ENCODE measurements at places on chromosomes 3 and 15. TPM values are rescaled to one million over a fixed set of nuclear protein-coding genes. Genes with fewer than 3 reads are reported as not detected.

DNA sequence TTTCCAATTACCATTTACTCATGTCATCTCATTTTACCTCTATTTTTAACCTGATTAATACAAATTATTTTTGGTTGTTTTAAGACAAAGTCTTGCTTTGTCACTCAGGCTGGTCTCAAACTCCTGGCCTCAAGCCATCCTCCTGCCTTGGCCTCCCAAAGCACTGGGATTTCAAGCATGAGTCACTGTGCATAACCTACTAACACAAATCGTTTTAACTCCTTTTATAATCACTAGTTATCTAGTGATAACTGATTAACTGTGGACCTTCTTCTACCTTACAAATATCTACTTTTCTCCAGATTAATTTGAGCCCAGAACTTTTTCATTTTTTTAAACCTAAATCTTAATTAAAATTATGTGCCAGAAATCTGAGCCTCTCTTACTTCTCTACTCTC lies 4.6 kb downstream of the ATP13A3 start:
- no peak overlapping the region for H3K4me3 ChIP-seq
- no peaks in the 10 kb centered on the region for H3K27me3 ChIP-seq
- DNase-seq = no peak
- no peaks in the 10 kb centered on the region for H3K36me3 ChIP-seq
- no peak overlapping the region for H3K27ac ChIP-seq
- H3K4me1 ChIP-seq = peaks cover 20% of the 10 kb centered on the region

Gene ILDR1
- total RNA-seq = not detected

DNA sequence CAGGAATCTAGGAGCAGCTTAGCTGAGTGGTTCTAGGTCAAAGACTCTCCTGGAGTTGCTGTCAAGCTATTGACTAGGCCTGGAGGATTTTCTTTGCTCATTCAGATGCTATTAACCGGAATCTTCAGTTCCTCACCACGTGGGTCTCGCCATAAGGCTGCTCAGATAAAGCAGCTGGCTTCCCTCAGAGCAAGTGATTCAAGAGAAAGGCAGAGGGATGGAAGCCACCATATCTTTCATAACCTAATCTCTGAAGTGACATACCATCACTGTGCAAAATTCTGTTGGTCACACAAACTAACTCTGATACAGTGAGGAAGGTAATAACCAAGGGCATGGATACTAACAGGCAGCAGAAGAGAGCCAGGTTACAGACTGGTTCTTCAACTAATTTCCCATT lies 72.7 kb upstream of the FLNB start:
- H3K27ac ChIP-seq = no peak overlapping the region
- no peak for DNase-seq
- H3K27me3 ChIP-seq = no peaks in the 10 kb centered on the region
- H3K4me3 ChIP-seq = no peak overlapping the region

GRCh38 chr3:10693457-10693856 lies 122.6 kb upstream of the SLC6A11 start:
- no peaks in the 10 kb centered on the region for H3K27me3 ChIP-seq
- H3K27ac ChIP-seq = no peak overlapping the region
- no peak for DNase-seq
- H3K4me3 ChIP-seq = no peak overlapping the region
- H3K36me3 ChIP-seq = no peaks in the 10 kb centered on the region
- H3K4me1 ChIP-seq = no peaks in the 10 kb centered on the region

GRCh38 chr15:48560321-48561051 lies 85.0 kb downstream of the FBN1 start:
- H3K36me3 ChIP-seq = no peaks in the 10 kb centered on the region
- no peak for DNase-seq
- H3K27ac ChIP-seq = peak overlapping the region; percentile 70
- H3K4me1 ChIP-seq = no peaks in the 10 kb centered on the region
- no peaks in the 10 kb centered on the region for H3K27me3 ChIP-seq

DNA sequence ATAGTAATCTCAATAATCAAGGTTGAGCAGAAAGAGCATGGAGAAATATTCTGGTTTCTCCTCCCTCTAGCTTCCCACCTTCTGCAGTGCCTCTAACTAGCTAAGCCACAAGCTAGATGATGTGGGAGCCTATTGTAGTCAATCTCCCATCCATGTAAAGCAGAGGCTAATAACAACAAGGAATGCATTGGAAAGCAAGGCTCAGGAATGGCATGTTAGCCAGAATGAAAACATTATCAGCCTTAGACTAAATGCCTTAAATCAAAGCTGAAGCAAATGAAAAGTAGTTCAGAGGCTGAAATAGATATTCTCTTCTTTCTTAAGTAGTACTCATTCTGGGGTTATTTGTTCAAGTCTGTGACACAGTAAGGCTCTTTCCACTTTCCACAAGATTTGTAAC lies 350.3 kb upstream of the DPPA4 start:
- H3K4me1 ChIP-seq = peaks cover 7% of the 10 kb centered on the region
- no peak for DNase-seq
- no peaks in the 10 kb centered on the region for H3K36me3 ChIP-seq
- no peaks in the 10 kb centered on the region for H3K27me3 ChIP-seq

GRCh38 chr3:70832089-70832833 lies 519.8 kb upstream of the MDFIC2 start:
- DNase-seq = no peak
- peak overlapping the region; percentile 68 for H3K27ac ChIP-seq
- H3K4me3 ChIP-seq = no peak overlapping the region
- no peaks in the 10 kb centered on the region for H3K27me3 ChIP-seq

DNA sequence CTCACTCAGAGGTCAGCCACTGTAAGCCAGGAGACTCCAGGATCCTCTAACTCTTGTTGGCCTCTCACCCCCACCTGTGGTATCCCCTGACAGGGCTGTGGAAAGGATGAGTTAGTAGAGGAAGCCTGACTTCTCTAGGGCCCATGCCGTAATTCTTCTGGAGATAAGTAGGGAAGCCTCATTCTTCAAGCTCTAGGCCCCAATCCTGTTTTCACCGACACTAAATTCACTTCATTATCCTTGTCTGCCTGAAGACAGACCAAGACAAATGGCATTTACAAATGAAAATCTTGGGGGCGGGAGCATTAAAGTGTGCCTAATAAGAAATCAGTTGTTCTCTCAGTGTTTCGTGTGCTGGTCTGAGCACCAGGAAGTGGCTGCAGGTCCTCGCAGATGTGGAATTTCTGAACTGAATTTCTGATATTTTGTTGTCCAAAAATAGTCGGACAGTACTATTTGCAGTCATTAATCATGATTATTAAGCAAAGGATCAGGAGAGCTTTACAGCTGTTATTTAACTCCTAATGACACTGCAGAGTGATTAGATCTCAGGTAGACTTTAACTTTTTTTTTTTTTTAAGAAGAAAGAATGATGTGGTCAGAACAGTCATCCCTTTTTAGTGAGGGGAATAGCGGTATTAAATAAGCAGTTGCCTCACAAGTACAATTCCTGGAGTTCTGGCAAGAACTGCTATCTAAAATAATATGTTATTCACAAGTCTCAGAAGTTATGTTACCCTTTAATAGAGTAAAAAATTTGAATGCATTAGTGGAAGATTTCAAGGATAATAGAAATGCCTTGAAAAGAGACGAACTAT lies 58.4 kb downstream of the RBMS3 start:
- no peaks in the 10 kb centered on the region for H3K4me1 ChIP-seq
- H3K27me3 ChIP-seq = no peaks in the 10 kb centered on the region
- H3K4me3 ChIP-seq = no peak overlapping the region
- H3K36me3 ChIP-seq = no peaks in the 10 kb centered on the region
- peak overlapping the region; percentile 59 for H3K27ac ChIP-seq

DNA sequence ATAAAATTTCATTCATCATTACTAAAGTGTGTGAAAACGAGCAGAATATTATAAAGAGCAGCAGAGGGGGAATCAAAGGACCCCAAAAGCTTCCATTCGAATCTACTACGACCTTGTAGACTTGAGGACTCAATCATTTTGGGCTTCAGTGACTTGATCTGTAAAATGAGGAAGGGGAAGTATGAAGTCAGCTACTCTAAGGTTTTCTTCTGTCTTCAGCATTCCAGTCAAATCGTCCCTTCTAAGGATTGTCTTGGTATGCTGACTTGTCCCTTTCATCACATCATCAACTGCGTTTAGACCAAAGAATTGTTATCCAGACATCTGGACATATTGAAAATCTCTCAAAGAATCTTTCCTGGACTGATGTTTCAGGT lies 44.8 kb downstream of the PLD1 start:
- no peaks in the 10 kb centered on the region for H3K27me3 ChIP-seq
- H3K27ac ChIP-seq = no peak overlapping the region
- no peaks in the 10 kb centered on the region for H3K4me1 ChIP-seq
- no peaks in the 10 kb centered on the region for H3K36me3 ChIP-seq
- no peak for DNase-seq

GRCh38 chr3:182129740-182130139 lies 418.0 kb downstream of the SOX2 start:
- no peak overlapping the region for H3K27ac ChIP-seq
- no peak overlapping the region for H3K4me3 ChIP-seq
- no peaks in the 10 kb centered on the region for H3K36me3 ChIP-seq
- no peaks in the 10 kb centered on the region for H3K4me1 ChIP-seq
- no peak for DNase-seq

- H3K4me1 ChIP-seq = no peaks in the 10 kb centered on the region
- no peaks in the 10 kb centered on the region for H3K36me3 ChIP-seq
- no peak overlapping the region for H3K27ac ChIP-seq
- no peaks in the 10 kb centered on the region for H3K27me3 ChIP-seq
Observed at GRCh38 chr15:33454346-33454745, 143.6 kb downstream of the RYR3 start.

- H3K36me3 ChIP-seq = no peaks in the 10 kb centered on the region
- H3K4me1 ChIP-seq = no peaks in the 10 kb centered on the region
- H3K27me3 ChIP-seq = no peaks in the 10 kb centered on the region
- DNase-seq = peak; percentile 54
- no peak overlapping the region for H3K4me3 ChIP-seq
- H3K27ac ChIP-seq = no peak overlapping the region
Observed at GRCh38 chr15:31300981-31301672, 25.5 kb upstream of the KLF13 start.

Gene SLC38A3
- 0.28 TPM for total RNA-seq

- H3K27me3 ChIP-seq = no peaks in the 10 kb centered on the region
- H3K36me3 ChIP-seq = no peaks in the 10 kb centered on the region
- DNase-seq = no peak
Observed at GRCh38 chr3:58012302-58012701, 4.1 kb downstream of the FLNB start.

Gene DNAJA4
- total RNA-seq = 17.8 TPM

GRCh38 chr3:113743006-113743630 lies 2.9 kb downstream of the NAA50 start:
- no peak for DNase-seq
- H3K36me3 ChIP-seq = no peaks in the 10 kb centered on the region
- no peak overlapping the region for H3K27ac ChIP-seq
- H3K4me1 ChIP-seq = peaks cover 40% of the 10 kb centered on the region

Gene CCR8
- total RNA-seq = not detected

- no peaks in the 10 kb centered on the region for H3K4me1 ChIP-seq
- no peak for DNase-seq
- no peak overlapping the region for H3K4me3 ChIP-seq
- no peak overlapping the region for H3K27ac ChIP-seq
- no peaks in the 10 kb centered on the region for H3K27me3 ChIP-seq
Observed at GRCh38 chr3:111482574-111482973, 59.4 kb upstream of the CD96 start.

DNA sequence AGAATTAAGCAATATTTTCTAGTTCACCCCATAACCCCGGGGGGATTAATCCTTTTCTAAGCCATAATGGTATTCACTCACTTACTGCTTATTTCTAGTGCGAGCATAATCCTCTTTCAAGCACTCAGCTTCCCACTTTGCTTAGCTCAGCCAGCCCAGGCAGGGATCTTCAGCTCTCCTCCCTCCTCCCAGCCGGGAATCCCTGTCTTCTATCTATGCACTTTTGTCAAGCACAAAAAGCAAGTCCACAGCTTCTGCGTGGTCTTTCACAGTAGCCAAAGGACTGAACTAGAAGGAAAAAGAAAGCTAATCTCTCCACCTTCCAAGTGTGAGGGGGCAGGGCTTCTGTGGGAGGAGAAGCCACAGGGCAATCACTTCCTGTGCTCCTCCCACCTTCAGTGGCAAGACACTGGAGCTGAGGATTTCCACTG lies 62.8 kb downstream of the PEX5L start:
- DNase-seq = no peak
- H3K36me3 ChIP-seq = no peaks in the 10 kb centered on the region
- H3K4me3 ChIP-seq = no peak overlapping the region
- H3K27me3 ChIP-seq = no peaks in the 10 kb centered on the region
- H3K27ac ChIP-seq = no peak overlapping the region
- H3K4me1 ChIP-seq = no peaks in the 10 kb centered on the region

GRCh38 chr15:67389975-67390374 lies 131.0 kb upstream of the C15orf61 start:
- H3K4me3 ChIP-seq = no peak overlapping the region
- H3K36me3 ChIP-seq = no peaks in the 10 kb centered on the region
- DNase-seq = no peak
- H3K27me3 ChIP-seq = no peaks in the 10 kb centered on the region
- H3K27ac ChIP-seq = no peak overlapping the region

Gene CHRFAM7A
- total RNA-seq = 0.68 TPM

Gene FSIP1
- 1.2 TPM for total RNA-seq

Gene CSTA
- total RNA-seq = 1.9 TPM

- DNase-seq = no peak
- no peaks in the 10 kb centered on the region for H3K36me3 ChIP-seq
- no peaks in the 10 kb centered on the region for H3K27me3 ChIP-seq
- H3K4me1 ChIP-seq = peaks cover 46% of the 10 kb centered on the region
Observed at GRCh38 chr3:72414481-72415016, 433.7 kb downstream of the SHQ1 start.

- no peak overlapping the region for H3K4me3 ChIP-seq
- DNase-seq = no peak
- no peaks in the 10 kb centered on the region for H3K27me3 ChIP-seq
- peak overlapping the region; percentile 89 for H3K27ac ChIP-seq
Observed at GRCh38 chr3:64342940-64343688, 117.8 kb upstream of the PRICKLE2 start.

GRCh38 chr3:108293858-108294257 lies 2.5 kb upstream of the HHLA2 start:
- no peaks in the 10 kb centered on the region for H3K36me3 ChIP-seq
- H3K4me3 ChIP-seq = no peak overlapping the region
- no peaks in the 10 kb centered on the region for H3K4me1 ChIP-seq
- no peak overlapping the region for H3K27ac ChIP-seq
- H3K27me3 ChIP-seq = no peaks in the 10 kb centered on the region

Gene LSAMP
- 22.9 TPM for total RNA-seq

DNA sequence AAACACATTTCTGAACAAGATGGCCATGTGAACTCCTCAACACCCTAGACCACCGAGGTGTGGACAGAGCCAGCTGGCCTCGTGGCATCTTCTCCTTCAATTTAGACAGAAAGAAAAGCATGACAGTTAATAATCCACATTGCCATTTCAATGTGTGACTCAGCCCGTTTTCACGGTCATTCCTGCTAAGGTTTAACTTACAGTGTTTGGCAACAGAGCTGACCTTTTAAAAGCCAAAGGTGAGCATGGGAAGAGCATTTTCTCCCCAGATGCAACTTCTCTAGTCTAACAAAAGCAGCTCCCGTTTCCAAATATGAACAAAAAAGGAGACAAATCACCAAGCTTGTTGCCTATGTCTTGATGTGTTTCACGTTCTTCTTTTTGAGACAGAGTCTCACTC lies 417.6 kb upstream of the WNT5A start:
- no peaks in the 10 kb centered on the region for H3K27me3 ChIP-seq
- DNase-seq = no peak
- H3K4me1 ChIP-seq = peaks cover 3% of the 10 kb centered on the region
- H3K27ac ChIP-seq = no peak overlapping the region

GRCh38 chr3:138180375-138181029 lies 5.8 kb upstream of the DBR1 start:
- no peak overlapping the region for H3K4me3 ChIP-seq
- no peaks in the 10 kb centered on the region for H3K36me3 ChIP-seq
- H3K27ac ChIP-seq = no peak overlapping the region
- no peaks in the 10 kb centered on the region for H3K4me1 ChIP-seq
- no peak for DNase-seq

Gene TEX264
- 71.2 TPM for total RNA-seq

Measured in sigmoid colon (tissue), 7 donors.